ENCODE measurements at places on chromosomes 3 and 15.

- no peak for DNase-seq
Observed at GRCh38 chr15:71937650-71938311, 127.4 kb downstream of the NR2E3 start.

DNA sequence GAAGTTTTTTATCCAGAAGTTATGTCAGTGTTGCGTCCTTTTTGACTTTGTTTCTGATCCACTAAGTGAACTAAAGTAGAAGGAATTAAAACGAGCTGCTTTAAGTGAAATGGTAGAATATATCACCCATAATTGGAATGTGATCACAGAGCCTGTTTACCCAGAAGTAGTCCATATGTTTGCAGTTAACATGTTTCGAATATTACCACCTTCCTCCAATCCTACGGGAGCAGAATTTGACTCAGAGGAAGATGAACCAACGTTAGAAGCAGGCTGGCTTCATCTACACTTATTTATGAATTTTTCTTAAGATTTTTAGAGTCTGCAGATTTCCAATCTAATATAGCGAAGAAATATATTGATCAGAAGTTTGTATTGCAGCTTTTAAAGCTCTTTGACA is 57.6 kb downstream of the DNAH1 start:
- DNase-seq = no peak

- no peak for DNase-seq
Observed at GRCh38 chr15:75718328-75718727, 5.7 kb upstream of the CSPG4 start.

GRCh38 chr3:160225176-160226025 is at the start of gene C3orf80:
C3orf80 (plus strand) TSS chr3:160225422; CDS start chr3:160225636, 214 bp downstream.
- DNase-seq = peak; percentile 83

Data from DMS53 (cell line).